ENCODE measurements at places on chromosomes 5 and 9.

DNA sequence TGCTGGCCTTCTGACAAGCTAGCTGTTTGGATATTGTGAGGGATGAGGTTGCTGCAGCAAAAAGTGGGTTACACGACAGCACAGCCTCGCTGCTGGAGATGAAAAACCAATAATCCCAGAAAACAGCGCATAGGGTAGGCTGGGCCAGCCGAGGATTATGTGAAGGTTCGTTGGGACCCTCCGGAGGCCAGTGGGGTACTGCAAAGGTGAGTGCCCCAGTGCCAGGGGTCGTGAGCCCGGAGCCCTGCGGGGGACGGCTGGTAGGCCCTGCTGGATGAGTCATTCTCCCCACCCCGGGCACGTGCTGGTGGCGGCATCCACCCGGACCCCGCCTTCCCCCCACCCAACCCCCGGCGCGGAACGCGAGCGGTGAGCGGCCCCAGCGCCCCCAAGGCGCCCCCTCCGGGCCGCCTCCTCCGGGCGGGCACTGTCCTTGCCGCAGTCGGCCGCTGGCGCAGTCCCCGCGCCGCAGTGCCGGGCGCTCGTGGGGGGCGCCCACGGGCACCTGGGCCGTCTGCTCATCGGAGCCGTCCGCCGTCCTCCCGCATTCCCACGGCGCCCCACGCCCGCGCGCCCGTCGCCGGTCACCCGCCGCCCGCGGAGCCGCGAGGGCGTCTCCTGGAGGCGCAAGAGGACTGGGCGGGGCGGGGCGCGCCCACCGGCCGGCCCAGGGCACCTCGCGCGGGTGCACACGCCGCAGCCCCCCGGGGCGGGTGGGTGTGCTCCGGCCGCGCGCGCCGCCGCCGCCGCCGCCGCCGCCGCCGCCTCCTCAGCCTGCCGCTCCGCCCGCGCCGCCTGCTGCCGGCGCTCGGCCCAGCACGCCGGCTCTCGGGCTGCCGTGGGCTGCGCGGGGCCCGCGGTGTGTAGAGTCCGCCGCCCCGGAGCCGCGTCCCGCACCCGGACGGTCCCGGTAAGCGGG, at the start of gene PHF24:
PHF24 (plus strand) TSS at position 794 of the 919 bp plus-strand sequence. CDS start 13,014 bp downstream, outside the sequence.
- peak; percentile 56 for DNase-seq

GRCh38 chr9:128689293-128689774, 312 bp downstream of the SET start:
- DNase-seq, result no peak

GRCh38 chr9:34570809-34571480, 18.6 kb downstream of the CNTFR start:
- no peak for DNase-seq

- DNase-seq, result no peak
Observed at GRCh38 chr9:69542942-69543704, 129.0 kb downstream of the APBA1 start.

DNA sequence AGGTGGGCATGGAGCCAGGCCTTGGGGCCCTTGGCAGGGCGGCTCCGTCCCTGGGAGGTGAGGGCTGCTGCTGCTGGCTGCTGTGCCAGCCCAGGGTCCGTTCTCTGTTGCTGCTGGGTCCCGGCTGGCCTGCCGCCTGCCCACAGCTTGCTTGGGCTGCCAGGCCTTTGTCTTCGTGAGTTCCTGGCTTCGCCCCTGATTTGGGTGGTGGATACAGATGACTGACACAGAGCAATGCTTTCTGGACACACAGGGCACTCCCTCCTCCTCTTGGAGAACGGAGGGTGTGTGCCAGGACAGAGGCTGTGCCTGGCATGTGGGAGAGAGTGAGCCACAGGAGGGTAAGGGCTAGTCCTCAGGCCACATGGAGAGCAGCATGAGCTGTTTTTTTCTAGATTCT, 166.1 kb downstream of the MACROH2A1 start:
- no peak for DNase-seq

GRCh38 chr5:135964670-135965320, 10.0 kb upstream of the LECT2 start:
- peak; percentile 63 for DNase-seq

- DNase-seq, result no peak
Observed at GRCh38 chr5:113063927-113064326, 87.3 kb downstream of the DCP2 start.

- no peak for DNase-seq
Observed at GRCh38 chr5:57895766-57896165, 413.2 kb upstream of the ACTBL2 start.

DNA sequence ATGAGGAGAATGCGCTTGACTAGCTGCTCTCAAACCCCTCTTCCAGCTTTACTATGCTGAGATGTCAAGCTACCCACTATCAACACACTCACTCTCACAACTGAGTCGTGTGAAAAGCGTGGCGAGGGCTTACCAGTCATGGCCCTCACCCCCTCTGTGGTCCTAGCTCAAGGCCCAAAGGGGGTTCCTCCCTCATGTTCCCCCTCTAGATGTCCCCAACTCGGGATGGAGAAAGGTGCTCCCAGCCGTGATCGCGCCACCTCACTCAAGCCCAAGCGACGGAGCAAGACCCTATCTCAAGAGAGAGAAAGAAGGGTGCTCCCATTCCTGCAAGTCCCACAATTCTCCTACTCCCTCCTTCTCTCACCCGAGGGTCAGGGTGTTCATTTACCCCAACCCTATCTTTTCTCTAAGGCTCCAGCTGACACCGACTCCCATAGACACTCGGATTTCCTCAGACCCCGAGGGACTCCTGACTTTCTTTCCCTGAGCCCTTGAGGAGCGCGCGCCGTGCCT, 559 bp downstream of the SLC38A9 start:
- DNase-seq, result no peak

DNA sequence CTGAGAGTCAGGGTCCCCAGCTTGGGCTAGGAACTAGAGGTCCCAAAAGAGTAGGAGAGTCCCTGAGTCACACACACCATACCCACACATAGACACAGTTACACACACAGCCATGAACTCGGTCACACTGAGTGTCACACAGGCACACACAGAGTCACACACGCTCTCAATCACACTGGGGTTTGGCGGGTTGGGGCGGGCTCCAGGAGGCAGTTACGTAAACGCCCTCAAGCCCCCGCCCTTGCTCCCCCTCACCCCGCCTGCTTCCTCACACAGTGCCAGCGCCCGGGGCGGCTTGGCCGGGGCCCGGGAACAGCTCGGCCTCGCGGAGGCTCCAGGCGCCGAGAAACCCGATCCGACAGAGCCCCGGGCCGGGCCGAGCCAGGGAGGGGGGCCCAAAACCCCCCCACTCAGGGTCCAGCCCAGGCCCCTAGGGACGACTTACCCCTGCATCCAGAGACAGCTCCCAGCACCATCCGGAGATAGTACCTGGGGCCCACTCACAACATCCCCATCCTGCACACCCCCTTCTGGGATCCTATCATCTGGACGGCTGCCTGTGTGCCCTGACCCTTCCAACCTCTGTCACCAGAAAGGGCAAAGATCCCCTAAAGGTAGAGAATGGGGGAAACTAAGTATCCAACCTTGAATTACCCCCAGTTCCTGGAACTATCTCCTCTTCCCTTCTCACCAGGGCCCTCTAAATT, 3.5 kb upstream of the CNTFR start:
- peak; percentile 42 for DNase-seq

DNA sequence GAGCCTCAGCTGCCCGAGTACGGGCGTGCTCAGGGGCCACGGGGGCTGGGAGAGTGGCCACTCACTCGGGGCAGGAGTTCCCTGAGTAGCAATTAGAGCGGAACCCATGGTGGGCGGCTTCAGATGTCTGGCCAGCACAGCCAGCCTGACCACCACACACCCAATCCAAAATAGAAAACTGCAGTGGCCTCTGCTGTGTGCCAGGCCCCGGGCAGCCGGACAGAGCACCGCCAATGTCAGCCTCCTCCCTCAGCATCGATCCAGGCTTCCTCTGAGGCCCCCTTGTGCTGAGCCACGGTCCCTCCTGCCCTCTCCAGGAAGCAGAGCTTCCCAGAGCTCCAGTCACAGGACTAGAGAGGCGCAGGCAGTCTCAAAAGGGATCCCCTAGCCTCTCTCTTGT, 2.7 kb downstream of the ADAMTS2 start:
- DNase-seq, result no peak

GRCh38 chr5:84249918-84250630, 134.6 kb downstream of the EDIL3 start:
- DNase-seq, result no peak

- no peak for DNase-seq
Observed at GRCh38 chr9:678897-679296, 162.6 kb upstream of the DMRT1 start.

- no peak for DNase-seq
Observed at GRCh38 chr9:80763536-80763935, 925.8 kb downstream of the TLE1 start.

DNA sequence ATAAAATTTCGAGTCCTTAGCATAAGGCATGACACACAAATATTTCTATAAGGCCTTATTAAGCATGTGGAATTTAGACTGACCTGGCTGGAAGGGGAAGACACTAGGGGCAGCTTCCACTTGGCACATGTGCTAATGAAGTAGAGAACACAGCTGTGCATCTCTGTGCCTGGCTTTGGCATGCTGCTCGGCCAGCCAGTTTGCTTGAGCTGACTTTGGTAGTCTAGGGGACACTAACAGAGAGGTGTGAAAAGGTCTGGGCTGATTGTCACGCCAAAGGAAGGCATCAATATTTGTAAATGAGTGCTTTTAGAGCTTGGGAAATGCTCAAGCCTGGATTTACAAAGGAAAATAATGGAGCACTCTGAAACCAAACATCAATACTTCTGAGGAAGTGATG, 723.7 kb downstream of the PRELID2 start:
- no peak for DNase-seq

- no peak for DNase-seq
Observed at GRCh38 chr5:31427013-31427723, 104.7 kb downstream of the DROSHA start.

GRCh38 chr5:78046006-78046405, 248.5 kb downstream of the AP3B1 start:
- no peak for DNase-seq

DNA sequence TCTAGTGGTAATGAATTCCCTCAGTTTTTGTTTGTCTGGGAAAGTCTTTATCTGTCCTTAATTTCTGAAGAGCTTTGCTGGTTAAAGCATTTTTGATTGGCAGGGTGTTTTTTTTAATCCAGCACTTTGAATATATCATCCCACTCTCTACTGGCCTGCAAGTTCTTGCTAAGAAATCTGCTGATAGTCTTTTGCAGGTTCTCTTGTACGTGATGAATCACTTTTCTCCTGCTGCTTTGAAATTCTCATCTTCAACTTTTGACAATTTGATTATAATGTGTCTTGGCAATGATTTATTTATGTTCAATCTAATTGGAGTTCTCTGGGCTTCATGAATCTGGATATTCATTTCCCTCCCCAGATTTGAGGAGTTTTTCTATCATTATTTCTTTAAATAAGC, 8.1 kb upstream of the TMEM215 start:
- no peak for DNase-seq

DNA sequence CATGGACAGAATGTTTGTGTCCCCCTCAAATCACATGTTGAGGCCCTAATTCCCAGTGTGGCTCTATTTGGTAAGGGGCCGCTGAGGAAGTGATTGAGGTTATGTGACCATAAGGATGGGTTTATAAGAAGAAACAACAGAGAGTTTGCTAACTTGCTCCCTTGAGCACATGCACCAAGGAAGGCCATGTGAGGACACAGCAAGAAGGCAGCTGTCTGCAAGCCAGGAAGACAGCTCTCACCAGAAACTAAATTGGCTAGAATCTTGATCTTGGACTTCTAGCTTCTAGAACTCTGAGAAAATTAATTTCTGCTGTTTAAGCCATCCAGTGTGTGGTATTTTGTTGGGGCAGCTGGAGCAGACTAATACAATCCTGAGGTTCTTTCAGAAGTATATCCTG, 35.2 kb upstream of the CDC42SE2 start:
- DNase-seq, result no peak

DNA sequence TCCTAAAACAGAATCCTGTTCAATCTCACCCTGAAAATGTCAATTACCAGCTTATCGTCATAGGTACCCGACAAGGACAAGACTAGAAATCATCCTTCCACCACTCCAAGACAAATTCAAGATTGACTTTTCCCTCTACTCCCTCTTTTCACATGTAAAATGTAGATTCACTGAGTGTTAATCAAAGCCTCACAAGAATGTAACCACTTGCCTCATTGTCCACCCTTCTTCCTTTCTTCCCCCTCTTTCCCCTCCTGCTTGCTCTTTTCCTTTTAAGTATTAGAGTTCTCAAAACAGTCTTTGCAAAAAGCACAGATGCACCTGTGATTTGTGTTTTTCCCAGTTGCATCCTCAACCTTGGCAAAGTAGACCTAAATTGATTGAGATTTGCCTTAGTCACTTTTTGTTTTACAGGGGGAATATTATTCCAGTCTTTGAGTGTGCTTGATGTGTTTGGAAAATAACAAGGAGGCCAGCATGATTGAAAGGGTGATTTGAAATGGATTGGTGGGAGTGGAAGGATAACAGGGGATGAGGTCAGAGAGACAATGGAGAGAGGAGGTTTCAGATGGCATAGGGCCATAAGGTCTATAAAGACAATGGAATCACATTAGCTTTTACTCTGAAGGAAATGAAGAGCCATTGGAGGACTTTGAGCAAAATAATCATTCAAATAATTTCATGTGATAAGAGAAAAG, 231.3 kb upstream of the TYRP1 start:
- DNase-seq, result no peak

- DNase-seq, result no peak
Observed at GRCh38 chr5:4995014-4995413, 145.1 kb upstream of the ADAMTS16 start.

- DNase-seq, result no peak
Observed at GRCh38 chr5:80318212-80318611, 1.6 kb upstream of the SPZ1 start.

DNA sequence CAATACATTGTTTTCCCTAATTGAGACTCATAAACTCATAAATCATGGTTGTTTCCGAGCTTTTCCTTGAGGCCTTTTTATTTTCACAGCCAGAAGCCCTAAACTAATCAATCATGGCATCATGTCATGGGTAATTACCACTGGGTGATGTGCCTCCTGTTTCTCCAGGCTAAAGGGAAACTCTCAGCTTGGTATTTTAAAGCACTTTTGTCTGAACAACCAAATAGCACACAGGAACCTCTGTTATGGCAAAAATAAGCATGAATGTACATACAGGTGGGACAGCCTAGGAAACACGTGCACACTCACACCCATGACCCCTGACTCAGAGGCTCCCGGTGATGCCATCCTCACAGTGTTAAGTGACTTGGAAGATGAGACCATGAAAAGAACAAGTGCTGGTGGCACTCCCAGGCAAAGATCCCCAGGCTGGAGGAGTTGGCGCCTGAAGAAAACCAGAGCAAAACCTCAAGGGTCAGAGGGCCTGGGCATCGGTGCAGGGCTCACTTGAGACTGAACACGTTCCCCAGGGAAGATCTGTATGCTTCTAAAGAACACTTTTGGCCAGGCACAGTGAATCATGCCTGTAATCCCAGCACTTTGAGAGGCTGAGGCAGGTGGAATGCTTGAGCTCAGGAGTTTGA, 154.3 kb downstream of the ROR2 start:
- DNase-seq, result no peak

GRCh38 chr9:111961009-111961408, 64.4 kb downstream of the UGCG start:
- no peak for DNase-seq

GRCh38 chr5:132257131-132258101, at the start of gene PDLIM4:
Gene PDLIM4 (plus strand): TSS chr5:132257696. CDS start chr5:132257735, 39 bp downstream.
- no peak for DNase-seq

- no peak for DNase-seq
Observed at GRCh38 chr9:89482901-89483361, 15.0 kb downstream of the SEMA4D start.

All from suppressor macrophage treated with lipopolysaccharide for 1 hour (primary cell).